ENCODE measurements at places on chromosomes 7 and 10.

DNA sequence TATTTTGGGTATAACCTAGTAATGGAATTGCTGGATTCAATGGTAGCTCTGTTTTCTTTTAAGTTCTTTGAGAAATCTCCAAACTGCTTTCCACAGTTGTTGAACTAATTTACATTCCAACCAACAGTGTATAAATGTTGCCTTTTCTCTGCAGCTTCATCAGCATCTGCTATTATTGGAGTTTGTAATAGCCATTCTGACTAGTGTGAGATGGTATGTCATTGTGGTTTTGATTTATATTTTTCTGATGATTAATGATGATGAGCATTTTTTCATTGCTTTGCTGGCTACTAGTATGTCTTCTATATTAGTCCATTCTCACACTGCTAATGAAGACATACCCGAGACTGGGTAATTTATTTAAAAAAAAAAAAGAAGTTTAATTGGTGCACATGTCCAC lies 248.6 kb upstream of the MAGI2 start:
- DNase-seq, result no peak

DNA sequence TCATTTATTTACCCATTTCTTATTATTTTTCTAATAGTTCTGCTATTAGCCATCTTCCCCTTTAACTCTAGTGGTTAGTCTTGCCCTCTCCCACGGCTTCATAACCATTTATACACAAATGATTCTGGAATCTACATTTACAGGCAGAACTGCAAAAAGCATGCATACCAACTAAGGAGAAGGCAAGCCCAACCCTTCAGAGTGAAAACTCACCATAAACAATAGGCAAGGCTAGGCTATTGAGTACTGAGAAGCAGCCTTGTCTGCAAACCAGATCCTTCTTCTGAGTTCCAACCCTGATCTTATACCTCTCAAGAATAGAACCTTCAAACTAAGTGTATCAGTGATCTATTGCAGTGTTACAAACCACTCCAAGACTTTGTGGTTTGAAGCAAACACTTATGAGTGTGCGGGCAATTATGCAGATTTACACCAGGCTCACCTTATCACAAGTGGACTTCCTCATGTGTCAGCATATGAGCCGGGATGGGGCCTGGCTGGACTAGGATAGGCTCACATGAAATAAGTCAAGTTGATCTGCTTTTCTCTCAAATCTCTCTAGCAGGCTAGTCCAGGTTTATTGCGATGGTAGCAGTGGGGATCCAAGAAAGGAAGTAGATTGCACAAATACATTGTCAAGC lies 896.9 kb upstream of the PHF14 start:
- no peak for DNase-seq

DNA sequence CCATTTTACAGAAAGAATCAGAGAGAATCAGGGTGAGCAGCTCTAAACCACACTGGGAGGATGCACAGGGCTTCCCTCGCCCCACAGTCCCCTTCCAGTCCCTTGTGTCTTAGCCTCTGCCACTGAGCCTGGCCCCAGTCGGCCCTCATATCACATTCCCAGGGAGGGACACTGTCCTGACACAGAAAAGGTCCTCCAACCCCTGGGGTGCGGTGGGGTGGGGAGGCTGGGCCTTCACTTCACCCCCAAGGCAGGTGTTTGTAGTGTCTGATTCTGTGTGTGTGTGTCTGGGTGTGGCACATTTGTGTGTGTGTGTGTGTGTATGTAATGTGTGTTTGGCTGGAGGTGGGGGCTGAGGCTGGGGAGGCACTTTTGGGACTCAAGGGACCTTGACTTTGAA lies 1.8 kb upstream of the KCP start:
- DNase-seq, result no peak

DNA sequence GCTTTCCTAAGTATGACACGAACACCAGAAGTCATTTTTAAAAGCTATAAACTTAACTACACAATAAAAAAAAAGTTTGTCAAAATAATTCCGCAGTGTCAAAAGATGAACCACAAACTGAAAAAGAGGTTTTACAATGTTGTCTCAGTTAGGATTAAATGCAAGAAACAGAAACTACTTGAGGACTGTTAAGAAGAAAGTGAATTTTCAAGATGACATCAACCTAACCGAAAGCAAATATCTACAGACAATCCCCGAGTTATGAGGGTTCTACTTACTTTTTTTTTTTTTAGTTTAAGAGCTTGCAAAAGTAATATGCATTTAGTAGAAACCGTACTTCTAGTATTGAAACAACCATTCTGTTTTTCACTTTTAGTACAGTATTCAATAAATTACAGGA lies 62.3 kb downstream of the TFPI2 start:
- no peak for DNase-seq

GRCh38 chr7:92913849-92914248 lies 77.5 kb upstream of the CDK6 start:
- no peak for DNase-seq

DNA sequence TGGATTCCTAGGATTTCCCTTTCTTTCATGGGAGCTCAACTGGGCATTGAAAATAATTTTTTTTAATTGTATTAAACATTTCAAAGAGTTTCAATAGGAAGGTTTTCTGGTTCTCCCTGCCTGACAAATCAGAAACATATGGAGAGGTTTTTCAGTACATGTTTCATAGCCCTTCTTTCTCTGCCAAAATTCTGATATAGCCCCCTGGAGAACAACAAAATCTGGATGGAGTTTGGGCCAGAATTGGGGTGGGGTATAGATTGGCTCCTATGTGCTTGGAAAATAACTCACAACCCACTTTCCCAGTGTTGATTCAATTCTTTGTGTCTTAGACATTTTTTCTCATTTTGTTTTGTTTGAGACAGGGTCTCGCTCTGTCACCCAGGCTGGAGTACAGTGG lies 24.6 kb upstream of the EIF4H start:
- no peak for DNase-seq

DNA sequence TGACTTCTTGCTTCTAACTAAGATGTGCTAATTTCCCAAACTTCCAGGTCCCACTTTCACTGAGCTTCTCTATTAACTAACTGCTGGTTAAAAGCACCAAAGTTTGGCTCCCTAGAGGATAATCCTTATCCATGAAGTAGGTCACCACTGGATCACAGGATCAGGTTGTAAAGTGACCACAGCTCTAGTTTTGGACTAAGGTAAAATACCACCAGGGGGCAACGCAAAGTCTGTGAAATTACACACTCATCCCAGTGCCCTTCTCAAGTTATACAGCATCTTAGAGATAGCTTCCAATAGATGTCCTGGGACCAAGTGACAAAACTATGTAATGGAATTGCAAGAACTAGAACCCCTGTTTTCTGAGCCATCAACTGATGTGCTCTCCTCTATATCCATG lies 116.4 kb upstream of the ASAH2 start:
- no peak for DNase-seq

- DNase-seq, result no peak
These were observed 13.9 kb upstream of the LANCL2 start for GRCh38 chr7:55351263-55351662.

Measured in activated CD8-positive, alpha-beta memory T cell treated with anti-CD3 and anti-CD28 coated beads for 1 hour (primary cell).